WTC11 (cell line): ENCODE measurements at places on chromosomes 12 and 14.

GRCh38 chr12:79329933-79330332, 360.8 kb downstream of the PAWR start:
- no peak for DNase-seq

GRCh38 chr12:116459011-116459875, 99.9 kb upstream of the MAP1LC3B2 start:
- no peak for DNase-seq

DNA sequence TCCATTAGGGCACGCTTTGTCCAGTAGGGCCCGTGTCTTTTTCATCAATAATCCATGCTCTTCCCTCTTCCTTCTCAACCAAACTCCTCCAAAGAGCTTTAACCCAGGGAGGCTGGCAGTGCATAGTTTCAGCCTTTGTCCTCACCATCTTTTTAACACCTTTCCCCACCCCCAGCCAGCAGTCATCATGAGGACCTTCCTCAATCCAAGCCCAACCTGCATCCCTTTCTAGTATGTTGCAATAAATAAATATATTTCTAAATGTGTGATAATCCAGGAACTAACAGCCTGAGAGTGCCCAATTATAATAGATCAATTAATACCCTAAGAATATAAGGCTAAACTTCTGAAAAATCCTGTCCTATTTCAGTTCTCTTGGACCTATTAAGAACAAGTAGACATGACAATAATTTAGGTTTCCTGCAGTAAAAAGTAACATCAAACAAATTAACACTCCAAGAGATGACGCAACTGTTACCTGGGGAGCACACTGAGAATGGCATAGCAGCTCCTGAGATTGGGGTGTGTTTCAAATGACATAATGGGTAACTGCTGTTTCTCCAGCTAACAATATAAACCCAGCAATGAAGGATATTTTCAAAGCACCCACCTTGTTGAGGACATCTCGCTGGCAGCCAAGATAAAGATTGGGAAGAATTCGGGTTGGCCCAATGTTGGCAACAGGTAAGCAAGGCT, 62.6 kb downstream of the DUSP16 start:
- DNase-seq, result no peak

- DNase-seq, result no peak
Observed at GRCh38 chr12:33634544-33634943, 194.9 kb upstream of the SYT10 start.

GRCh38 chr12:114218136-114218535, 187.8 kb downstream of the TBX5 start:
- DNase-seq, result no peak

DNA sequence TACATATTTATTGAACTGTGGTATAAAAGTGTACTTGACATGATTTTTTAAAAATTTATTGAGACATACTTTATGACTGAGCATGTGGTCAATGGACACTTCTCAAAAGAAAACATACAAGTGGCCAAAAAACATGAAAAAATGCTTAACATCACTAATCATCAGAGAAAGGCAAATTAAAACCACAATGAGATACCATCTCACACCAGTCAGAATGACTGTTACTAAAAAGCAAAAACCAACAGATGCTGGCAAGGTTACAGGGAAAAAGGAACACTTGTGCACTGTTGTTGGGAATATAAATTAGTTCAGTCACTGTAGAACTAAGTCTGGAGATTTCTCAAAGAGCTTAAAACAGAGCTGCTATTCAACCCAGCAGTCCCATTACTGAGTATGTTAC, 1177.6 kb downstream of the GALC start:
- no peak for DNase-seq

GRCh38 chr14:76995279-76996035, 33.1 kb downstream of the IRF2BPL start:
- no peak for DNase-seq

DNA sequence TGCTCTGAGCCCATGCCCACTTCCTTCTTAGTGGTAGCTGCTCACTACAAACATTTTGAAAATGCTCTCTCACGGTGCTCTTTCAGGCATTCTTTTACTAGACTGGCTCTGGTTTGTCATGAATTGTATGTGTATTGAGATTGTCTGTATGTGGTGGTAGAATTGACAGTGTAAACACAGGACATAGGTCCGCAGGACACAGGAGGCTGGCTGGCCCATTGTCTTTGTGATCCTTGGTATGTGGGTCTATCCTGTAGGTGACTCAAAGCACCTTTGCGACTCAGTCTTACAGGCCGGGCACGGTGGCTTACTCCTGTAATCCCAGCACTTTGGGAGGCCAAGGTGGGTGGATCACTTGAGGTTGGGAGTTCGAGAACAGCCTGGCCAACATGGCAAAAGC, 250.9 kb downstream of the C12orf75 start:
- DNase-seq, result no peak

GRCh38 chr14:68088451-68088854, 268.9 kb downstream of the RAD51B start:
- DNase-seq, result no peak

DNA sequence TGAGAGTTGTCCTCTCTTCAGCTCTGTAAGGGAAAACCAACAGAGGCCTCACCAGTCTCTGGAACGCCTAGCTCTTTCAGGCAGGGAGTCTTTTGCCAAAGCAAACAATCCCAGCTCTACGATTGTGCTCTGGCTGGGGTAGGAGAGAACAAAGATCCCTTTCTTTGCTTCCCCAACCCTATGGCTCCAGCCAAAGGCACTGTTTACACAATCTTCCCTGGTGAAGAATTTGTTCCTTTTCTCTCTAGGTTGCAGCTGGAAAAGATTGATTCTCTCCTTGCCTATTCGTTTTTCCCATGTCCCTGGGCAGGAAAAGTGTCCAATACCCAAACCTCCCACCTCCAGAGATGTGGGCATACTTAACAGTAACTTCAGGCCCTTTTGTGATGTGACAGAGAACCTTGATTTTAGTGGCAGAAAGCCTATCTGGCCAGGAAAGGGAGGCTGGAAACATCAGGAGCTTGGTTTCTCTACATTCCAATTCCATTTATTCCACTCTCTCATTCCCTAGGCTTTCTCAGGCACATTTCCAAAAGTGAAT, 16.8 kb downstream of the ATP5MC2 start:
- no peak for DNase-seq

DNA sequence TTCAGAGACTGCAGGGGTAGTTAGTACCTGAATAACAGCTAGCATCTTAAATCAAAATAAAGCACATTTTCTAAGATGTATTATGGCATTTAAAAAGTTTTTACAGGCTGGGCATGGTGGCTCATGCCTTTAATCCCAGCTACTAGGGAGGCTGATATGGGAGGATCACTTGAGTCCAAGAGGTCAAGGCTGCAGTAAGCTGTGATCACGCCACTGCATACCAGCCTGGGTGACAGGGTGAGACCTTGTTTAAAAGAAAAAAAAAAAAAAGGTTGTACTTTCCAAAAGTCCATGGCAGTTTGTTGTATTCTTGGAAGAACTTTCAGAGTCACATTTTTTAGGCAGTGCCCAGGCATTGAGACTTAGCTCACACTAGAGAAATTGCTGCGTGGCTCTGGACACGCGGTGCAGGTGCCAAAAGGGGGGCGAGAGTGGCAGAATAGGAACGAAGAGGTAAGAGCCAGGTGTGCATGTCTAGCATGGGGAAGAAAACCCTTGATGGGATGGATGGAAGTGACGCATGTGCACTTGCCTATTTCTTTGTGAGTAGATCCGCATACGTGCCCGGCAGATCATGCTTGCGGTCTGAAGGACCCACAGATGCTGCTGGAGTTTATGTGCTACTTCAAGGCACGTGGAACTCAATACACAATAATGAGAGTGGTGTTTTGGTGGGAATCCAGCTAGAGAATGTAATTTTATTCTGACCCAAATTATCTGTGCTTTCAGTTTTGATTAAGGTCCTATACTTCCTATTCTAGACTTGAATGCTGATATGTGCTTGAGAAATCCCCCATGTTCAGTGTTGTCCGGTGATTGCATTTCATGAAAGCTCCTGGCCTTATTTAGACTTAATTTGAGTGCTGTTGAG, 11.9 kb downstream of the ANKRD13A start:
- DNase-seq, result no peak

GRCh38 chr12:2795291-2796186, 769 bp downstream of the FKBP4 start:
- peak; percentile 66 for DNase-seq

DNA sequence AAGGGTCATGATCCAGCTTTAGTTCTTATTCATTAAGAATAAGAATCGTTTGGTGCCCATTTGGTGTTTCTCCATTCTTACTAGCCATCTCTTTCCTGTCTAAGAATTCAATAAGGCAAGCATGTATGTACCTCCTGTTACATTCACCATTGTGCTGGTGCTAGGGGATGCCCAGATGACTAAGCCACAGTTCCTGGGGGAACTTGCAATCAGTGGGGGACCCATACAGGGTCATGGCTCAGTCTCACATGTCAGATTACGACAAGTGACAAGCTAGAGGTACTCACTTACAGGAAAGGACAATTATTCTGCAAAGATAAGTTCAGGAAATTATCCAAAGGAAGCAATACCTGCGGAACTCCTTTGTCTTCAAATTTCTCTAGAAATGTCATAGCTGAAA, 125.4 kb downstream of the STXBP6 start:
- no peak for DNase-seq

DNA sequence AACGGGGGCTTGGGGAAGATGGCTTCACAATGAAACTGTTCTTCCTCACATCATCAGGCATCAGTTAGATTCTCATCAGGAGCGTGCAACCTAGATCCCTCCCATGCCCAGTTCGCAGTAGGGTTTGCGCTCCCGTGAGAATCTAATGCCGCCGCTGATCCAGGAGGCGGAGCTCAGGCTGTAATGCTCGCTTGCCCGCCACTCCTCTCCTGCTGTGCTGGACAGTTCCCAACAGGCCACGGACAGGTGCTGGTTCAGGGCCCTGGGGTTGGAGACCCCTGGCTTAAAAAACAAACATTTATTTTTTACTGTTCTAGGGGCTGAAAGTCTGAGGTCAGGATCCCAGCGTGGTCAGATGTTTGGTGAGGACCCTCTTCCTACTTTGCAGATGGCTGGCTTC, 180.5 kb downstream of the FBXL14 start:
- DNase-seq, result peak; percentile 30

GRCh38 chr12:3820122-3820521, 53.1 kb downstream of the PARP11 start:
- DNase-seq, result no peak

DNA sequence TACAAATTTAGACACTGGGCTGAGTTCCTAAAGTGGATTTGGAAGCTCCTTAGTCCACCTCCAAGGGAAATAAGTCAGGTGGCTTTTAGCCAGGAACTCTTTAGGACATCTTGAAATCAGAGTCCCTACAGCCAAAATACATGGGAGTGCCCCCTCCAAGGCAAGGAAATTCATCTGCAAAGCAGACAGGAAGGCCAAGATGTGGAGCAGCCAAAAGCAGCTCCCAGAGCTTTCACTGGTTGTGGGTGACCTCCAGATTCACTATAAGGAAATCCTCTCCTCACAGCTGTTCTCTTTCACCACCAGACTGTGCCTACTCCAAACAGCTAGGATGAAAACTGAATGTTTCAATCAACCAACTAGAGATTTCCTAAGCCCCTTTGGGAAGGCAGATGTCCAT, 6.6 kb downstream of the TTC9 start:
- DNase-seq, result no peak

DNA sequence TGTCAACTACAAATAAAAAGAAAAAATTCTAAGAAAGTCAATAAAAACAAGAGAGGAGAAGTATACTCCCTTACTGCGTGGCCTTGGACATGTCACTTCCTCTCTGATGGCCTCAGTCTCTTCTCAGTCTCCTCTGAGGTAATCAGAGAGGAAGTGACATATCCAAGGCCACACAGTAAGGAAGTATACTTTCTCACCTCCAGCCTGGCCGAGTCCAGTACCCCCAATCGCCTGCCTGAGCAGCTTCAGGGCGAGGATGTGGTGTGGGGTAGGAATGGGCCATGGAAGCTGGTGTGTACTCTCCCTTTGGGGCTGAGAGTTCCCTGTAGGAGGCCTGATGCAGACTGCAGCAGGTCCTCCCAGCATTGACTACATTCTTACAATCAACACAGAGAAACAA, 15.8 kb downstream of the VDR start:
- DNase-seq, result no peak

DNA sequence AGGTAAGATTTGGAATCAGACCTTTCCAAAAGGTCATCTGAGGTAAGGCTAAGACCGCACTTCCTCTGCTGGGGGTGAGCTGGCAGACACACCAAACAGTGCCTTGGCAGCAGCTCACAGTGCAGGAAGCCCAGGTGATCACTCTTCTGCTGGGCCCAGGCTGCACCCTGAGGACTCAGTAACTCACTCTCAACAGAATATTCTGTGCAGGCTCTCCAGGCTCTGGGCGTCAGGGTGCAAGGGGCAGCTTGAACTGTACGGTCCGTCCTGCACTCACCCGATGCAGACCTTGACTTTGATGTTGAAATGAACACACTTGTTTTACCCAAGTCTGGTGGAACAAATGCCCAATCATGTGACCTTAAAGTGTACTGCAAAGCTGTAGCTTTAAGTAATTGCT, 6.0 kb downstream of the ALKBH2 start:
- no peak for DNase-seq

- DNase-seq, result no peak
Observed at GRCh38 chr12:98371419-98371818, 144.0 kb upstream of the TMPO start.

DNA sequence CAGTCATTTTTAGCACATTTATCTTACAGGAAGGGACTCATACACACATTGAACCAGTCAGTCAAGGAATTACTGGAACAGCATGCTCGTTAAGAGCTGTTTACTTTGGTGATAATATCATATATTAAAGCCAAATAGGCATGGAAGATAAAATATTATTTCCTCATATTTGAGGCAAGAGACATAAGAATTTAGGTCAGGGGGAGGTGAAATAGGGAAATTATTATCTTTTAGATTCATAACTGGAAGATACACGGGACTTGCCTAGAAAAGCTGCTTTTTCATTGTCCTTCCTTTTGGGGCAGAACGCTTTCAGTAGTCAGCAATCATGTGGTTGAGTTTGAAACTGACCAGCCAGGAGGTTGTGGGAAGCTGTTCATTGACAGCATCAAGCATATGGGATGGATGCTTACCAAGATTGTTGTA, 72.5 kb downstream of the NTN4 start:
- DNase-seq, result no peak

- no peak for DNase-seq
Observed at GRCh38 chr14:77883131-77883846, 83.4 kb downstream of the ADCK1 start.

DNA sequence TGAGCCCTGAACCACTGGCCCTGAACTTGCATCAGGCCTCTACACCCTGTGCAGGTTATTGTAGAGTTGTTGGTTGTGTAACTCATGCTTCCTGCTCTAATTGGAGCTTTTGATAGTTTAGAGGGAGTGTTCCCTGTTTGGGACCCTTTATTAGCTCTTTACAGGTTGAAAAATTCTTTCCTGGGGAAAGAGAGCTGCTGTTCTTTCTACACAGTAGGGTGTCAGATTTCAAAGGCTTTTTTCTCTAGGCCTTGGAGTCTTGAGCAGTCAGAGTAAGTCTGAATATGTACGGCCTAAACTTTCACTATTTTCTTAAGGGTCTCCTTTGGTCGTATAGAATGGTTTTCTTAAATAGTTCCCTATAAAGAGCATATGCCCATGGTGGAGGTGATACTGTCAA, 60.8 kb upstream of the NEDD1 start:
- no peak for DNase-seq
